Activated CD4-positive, alpha-beta T cell treated with anti-CD3 and anti-CD28 coated beads, Interleukin-2, amount 10 ng/mL, durations not matched to agents 7 days and 5 days (primary cell): ENCODE measurements at places on chromosomes 16 and 17. TPM values are rescaled to one million over a fixed set of nuclear protein-coding genes. Genes with fewer than 3 reads are reported as not detected.

The CEP20 gene
- total RNA-seq = 59.4 TPM

The KRT25 gene
- total RNA-seq = not detected

GRCh38 chr16:28165598-28165997 is 46.2 kb downstream of the XPO6 start:
- peak overlapping the region; percentile 77 for H3K27ac ChIP-seq
- peaks cover 89% of the 10 kb centered on the region for H3K4me1 ChIP-seq
- peaks cover 65% of the 10 kb centered on the region for H3K36me3 ChIP-seq
- no peaks in the 10 kb centered on the region for H3K27me3 ChIP-seq
- no peak overlapping the region for H3K4me3 ChIP-seq
- no peak for DNase-seq

DNA sequence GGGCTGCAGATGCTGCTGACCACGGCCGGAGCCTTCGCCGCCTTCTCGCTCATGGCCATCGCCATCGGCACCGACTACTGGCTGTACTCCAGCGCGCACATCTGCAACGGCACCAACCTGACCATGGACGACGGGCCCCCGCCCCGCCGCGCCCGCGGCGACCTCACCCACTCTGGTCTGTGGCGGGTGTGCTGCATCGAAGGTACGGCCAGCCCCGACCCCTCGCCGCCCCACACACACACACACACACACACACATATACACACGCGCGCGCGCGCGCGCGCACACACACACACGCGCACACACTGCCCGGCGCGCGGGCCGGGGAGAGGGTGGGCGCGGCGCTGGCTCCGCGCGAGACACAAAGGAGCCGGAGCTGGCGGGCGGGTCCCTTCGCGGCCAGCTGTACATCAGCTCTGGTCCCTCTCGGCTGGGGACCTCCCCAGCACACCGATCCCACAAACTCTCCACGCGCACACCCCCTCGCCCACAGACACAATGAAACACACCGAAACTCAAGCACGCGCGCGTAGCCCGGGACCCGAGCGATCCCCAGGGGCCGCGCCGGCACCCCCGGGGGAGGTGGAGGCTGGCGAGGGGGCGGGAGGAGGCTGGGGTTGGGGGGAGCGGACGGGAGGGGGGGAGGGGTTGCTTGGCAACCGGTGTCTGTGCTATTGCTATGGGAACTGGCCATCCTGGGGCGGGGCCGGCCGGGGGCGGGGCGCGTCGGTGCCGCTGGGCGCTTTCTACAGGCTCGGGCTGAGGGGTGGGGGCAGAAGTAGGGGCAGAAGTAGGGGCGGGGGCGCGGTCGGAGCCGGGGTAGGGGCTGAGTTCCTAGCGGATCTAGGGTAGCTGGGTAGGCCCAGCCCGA is 658 bp downstream of the CACNG4 start:
- H3K4me1 ChIP-seq = peaks cover 13% of the 10 kb centered on the region
- peaks cover 62% of the 10 kb centered on the region for H3K27me3 ChIP-seq
- peak overlapping the region; percentile 59 for H3K4me3 ChIP-seq
- no peaks in the 10 kb centered on the region for H3K36me3 ChIP-seq
- no peak overlapping the region for H3K27ac ChIP-seq

DNA sequence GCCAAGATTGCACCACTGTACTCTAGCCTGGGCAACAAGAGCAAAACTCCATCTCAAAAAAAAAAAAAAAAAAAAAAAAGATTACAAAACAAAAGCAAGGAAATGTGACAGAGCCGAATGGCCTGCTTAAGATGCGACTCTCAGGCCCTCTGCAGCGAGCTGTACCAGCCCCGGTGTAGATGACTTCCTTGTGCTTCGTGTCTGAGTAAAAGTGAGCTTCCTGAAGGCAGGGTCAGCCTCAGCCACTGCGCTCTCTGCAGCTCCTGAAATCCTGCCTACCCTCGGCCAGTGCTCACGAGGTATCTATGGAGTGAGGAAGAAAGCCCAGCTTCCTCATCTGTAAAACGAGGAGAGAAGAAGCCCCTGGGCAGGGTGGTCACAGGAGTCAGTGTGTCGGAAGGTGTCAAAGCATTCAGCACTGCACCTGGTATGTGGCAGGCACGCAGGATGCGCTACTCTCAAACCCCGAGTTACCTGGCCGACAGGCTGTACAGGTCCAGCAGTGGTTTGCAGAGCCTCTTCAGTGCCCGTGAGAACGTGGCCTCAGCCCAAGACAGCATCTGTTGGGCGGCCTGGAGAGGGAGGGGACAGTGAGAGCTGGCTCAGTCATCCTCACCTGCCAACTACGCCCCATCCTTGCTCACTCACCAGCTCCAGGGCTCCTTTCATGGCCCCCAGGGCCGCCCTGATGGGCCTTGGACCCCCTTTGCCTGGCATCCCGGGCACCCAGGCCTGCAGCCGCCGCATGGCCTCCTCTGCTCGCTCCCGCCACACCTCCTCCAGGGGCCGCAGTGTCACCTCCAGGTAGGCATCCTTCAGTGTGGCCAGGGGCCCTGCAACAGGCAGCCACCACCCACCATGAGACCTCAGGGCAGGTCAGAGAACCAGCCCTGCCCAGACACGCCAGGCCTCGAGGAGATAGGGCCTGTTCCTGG is 44.6 kb downstream of the RMI2 start:
- no peak for DNase-seq
- H3K4me3 ChIP-seq = no peak overlapping the region
- H3K4me1 ChIP-seq = peaks cover 21% of the 10 kb centered on the region
- no peak overlapping the region for H3K27ac ChIP-seq
- no peaks in the 10 kb centered on the region for H3K36me3 ChIP-seq

GRCh38 chr17:3935825-3936355 is 19.6 kb upstream of the P2RX1 start:
- H3K27ac ChIP-seq = no peak overlapping the region
- no peaks in the 10 kb centered on the region for H3K27me3 ChIP-seq
- H3K36me3 ChIP-seq = peaks cover 66% of the 10 kb centered on the region

GRCh38 chr17:49454050-49454449 is 39.4 kb upstream of the PHB1 start:
- H3K36me3 ChIP-seq = no peaks in the 10 kb centered on the region
- H3K4me1 ChIP-seq = peaks cover 28% of the 10 kb centered on the region
- no peak for DNase-seq
- H3K4me3 ChIP-seq = no peak overlapping the region
